ENCODE measurements at places on chromosomes 4 and X.

DNA sequence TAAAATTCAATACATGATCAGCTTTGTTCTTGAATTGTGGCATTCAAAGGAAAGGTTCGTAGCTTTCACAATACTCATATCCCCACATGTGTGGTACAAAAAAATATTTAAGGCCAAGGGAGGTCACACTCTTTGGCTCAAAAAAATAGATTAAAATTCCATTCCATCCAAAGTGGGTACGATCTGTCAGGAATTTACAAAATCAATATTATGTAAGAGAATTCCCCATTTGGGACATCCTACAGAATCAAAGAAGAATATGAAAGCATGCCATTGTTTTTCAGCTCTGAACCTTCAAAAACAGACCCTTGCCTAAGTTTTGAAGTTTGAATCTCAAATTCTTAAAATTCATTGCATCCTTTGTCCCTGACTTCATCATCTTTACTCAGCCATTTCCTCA, 85.8 kb downstream of the MID1 start:
- no peak for DNase-seq

GRCh38 chr4:72119946-72120345, 88.1 kb downstream of the NPFFR2 start:
- no peak for DNase-seq

DNA sequence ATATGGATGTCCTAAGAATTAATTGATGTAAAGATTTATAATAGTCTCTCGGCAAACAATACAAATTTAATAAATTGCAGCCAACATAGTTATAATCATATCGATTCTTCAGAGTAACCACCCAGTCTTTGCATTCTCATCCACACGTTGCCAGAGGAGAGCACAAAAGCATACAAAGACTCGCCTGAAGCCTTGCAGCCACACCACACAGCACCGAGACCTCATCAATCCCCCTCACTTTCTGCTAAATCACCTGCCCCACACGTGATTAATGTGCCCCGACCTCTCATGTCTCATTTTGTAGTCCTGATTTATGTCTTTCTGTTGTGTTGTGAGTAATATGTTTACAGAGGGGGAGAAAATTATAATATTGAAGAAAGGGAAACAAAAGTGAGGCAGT, 510.4 kb downstream of the TRIML1 start:
- no peak for DNase-seq

GRCh38 chrX:26783512-26784225, 567.7 kb downstream of the MAGEB5 start:
- DNase-seq: no peak

DNA sequence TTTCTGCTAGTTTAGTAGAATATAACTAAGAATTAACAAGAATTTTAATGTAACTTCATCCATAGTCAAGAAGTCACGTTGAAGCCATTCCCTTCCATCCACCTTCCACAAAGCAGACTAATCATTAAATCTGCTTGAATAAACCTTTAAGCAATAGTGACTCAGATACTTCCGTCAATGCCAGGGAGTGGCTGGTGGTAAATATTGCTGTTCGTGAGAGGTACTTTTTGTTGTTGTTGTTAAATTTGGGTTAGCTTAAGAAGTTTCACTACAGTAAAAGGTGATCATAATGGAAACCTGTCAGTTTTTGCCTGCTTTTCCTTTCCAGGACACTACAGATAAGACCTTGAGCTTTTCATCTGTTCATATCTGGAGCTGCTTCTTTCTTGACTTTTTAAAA, 316.3 kb downstream of the TMA16 start:
- no peak for DNase-seq

DNA sequence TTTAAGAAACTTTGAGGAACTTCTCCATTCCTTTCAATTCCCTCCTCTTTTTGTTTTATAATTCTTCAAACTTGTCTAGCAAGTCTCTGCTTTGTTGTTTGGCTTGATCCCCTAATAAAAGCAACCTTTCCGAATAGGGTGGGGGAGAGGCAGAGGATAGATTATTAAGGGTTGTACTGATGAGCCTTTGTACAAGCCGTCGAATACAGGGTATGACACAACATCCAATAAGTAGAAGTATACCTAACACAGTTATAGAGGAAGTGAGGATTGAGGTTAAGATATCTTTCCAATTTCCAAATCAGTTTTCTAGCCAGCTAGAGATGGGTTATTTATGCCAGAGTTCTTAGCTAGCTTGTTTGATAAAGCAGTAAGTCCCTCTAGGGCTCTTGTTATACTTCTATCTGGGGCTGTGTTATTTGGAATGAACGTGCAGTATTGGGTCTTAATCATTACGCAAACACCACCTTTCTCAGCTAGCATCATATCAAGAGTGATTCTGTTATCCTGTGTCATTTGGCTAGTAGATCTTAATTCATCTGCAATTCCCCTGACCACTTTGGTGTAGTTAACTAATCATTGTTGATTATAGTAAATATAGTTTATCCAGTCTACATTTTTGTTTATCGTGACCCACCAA, 18.5 kb downstream of the METAP1 start:
- no peak for DNase-seq

DNA sequence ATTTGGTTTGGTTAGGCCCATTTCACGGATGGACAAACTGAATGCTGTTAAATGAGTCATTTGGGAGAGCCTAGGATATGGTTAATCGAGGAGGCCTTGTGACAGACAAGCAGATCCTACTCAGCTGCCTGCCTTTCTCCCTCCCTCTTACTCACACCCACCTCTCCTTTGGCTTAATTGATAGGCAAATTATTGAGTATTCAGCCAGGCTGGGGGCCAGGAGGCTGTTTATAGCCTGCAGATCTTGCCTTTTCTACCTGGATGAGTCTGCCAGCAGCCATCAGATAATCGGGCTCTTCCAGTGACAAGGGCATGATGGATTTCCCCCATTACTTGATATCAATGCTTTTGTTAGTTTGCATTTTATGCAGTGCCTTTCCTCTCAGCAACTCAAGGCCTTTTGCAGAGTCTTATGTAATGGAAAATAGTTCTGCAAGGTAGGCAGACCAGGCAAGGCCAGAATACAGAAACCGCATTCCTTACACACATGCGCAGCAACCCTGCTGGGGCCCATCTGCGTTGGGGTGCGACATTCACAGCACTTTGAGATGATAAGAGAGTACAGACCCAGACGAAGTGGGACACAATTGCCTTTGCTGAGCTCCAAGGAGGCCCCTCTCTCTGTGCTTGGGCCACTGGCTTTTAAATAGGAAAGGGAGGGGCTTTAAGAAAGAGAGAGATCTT, 96.2 kb upstream of the ATP6AP2 start:
- no peak for DNase-seq

DNA sequence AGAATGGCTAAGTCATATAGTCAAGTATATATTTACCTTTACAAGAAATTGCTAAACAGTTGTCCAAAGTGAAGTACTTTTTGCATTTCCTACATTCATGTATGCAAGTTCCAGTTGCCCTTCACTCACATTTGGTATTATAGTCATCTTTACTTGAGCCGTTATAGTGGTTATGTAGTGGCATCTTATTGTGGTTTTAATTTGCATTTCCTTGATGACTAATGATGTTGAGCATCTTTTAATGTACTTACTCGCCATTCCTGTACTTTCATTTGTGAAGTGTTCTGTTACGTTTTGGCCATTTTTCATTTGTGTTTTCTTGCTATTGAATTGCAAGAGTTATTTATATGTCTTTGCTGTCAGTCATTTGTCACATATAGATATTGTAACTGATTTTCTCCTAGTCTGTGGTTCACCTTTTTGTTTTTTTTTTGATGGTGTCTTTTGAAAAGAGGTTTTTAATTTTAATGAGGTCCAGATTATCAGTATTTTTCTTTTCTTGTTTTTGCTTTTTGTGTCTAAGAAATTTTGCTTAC, 27.6 kb downstream of the ARFIP1 start:
- DNase-seq: no peak

- DNase-seq: no peak
Observed at GRCh38 chrX:39619182-39620009, 478.4 kb downstream of the BCOR start.

- DNase-seq: no peak
Observed at GRCh38 chr4:75432683-75433082, 81.5 kb downstream of the RCHY1 start.

- DNase-seq: no peak
Observed at GRCh38 chrX:118552121-118552900, 56.7 kb downstream of the DOCK11 start.

- DNase-seq: no peak
Observed at GRCh38 chr4:68070302-68070701, 59.4 kb downstream of the TMPRSS11F start.

- no peak for DNase-seq
Observed at GRCh38 chrX:107669261-107669660, 41.0 kb downstream of the PRPS1 start.
